HCEC 1CT (cell line): ENCODE measurements at places on chromosomes 16 and 17.

- no peak for DNase-seq
Observed at GRCh38 chr16:9436175-9436574, 344.7 kb downstream of the HAPSTR1 start.

GRCh38 chr16:82085011-82085779, 50.1 kb downstream of the HSD17B2 start:
- no peak for DNase-seq

DNA sequence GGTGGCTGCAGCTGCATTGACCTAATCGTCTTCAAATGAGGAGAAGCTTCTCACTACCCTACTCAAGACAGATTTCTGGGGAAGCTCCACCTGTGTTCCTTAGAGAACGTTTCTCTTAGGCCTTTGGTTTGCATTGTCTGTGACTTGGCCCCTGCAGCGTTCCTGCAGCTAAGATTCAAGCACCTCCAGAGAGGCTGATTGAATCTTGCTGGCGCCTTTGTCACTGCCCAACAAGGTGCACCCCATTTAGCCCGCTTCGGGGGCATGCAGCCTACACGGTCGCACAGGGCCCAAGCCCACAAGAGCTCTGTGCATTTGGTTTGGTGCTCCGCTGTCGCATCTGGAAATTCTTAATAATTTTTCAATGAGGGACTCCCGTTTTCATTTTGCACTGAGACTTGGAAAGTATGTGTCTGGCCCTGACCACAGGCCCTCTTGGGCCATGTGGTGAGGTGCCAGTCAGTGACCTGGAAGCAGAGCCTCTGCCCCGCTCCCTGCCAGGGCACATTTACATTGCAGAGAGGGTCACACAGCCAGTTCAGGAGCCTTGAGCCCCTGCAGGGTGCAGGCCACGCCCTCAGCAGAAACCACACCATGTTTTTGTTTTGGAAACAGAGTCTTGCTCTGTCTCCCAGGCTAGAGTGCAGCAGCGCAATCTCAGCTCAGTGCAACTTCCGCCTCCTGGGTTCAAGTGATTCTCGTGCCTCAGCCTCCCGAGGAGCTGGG, 51.1 kb upstream of the CACNG5 start:
- no peak for DNase-seq

DNA sequence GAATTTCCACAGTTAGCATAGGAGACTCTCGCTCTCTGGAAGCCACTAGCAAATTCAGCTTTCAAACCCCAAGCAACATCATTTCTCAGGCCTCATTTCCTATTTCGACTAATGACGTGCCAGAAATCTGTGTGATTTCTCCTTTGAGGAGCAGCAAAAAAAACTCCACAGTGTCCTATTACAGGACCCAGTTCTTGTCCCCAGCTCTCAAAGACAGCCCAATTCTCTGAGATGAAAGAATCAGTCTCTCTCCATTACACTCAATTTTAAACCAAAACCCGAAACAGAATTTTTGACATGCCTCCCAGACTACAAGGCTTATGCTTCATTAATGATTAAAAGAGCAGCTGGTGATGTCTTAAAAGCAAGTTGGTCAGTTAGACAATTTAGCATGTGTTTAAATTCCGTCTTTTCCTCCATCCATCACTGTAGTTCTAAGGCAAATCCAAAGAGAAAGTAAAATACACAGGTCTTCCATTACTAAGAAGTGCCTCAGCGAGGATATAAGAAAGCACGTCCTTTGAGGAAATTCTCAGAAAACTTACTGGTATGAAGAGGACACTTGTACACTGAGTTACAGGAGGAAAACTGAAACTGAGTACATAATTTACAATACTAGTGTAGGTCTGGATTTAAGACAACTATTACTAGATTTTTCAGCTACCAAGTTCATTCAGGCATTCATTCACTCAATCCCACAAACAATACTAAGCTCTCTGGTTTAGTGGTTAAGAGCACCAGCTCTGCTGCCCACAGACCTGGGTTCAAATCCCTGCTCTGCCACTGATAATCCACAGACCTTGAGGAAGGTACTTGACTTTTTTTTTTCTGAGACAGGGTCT, 12.5 kb downstream of the TOM1L2 start:
- peak; percentile 32 for DNase-seq

- DNase-seq: no peak
Observed at GRCh38 chr16:57657228-57657627, 10.9 kb upstream of the ADGRG3 start.
